ENCODE measurements at places on chromosomes 5 and 9.

- DNase-seq: no peak
These were observed 64.1 kb downstream of the SLCO4C1 start for GRCh38 chr5:102231693-102232619.

- DNase-seq: no peak
These were observed 4.3 kb upstream of the MRNIP start for GRCh38 chr5:179862891-179863290.

GRCh38 chr5:127919006-127919796, 164.4 kb upstream of the SLC12A2 start:
- DNase-seq: no peak

DNA sequence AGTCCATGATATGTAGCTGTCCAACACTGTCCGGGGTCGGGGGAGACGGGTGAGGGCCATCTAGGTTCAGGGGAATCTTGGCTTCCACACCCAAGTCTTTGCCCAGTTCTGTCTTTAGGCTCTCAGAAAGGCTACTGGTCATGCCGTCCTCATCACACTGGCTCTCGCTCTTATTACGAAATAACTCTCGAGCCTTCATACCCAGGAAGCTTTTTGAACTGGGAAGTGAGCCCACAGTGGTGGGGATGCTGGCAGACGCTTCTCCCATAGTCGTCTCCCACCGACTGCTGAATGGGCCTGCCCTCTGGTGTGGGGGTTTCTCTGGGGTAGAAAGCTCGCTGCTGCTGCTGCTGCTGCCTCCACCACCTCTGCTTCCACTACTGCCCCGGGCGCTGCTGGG, 17.6 kb downstream of the SPACA9 start:
- no peak for DNase-seq

GRCh38 chr9:137715321-137715720, 96.5 kb downstream of the EHMT1 start:
- no peak for DNase-seq

DNA sequence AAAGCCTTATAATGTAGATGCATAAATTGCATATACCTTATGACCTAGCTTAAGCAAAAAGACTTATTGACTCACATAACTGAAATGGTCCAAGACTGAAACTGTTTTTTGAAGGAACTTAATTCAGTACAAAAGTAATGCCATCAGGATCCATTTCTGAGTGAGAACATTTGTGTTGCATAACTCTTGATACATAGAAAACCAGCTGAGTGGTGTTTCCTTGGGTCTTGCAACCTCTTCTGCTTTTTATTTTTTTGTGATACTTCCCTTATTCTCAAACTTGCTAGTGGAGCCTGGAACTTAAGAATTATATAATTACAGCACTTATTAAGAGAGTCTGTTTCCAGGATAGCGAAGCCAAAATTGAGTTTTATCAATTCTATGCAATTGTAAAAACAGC, 272.0 kb downstream of the MAN2A1 start:
- DNase-seq: no peak

DNA sequence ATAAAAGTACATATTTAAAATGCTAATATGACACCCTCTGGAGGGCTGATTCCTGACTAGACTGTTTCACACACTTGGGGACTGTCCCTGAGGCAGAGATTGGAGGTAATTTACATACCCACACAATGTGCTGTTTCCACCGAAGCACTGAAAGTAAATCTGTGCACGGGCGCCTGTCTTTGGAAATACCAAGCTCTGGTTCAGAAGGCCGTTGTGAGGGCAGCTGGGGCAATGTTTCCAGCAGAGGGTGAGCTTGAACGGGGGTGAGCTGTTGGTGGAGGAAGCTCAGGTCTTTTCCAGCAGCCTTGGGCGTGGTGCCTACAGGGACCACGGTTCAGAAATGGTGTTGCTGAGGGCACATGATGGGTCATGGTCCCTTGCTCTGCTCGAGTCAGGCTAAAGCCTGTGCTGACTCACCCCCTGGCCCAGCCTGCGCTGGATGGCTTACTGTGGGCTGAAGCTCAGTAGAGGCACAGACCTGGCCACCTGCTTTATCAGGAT, 25.8 kb upstream of the HMCN2 start:
- DNase-seq: peak; percentile 8

- DNase-seq: no peak
These were observed 242.0 kb downstream of the KDM4C start for GRCh38 chr9:6999794-7000193.

DNA sequence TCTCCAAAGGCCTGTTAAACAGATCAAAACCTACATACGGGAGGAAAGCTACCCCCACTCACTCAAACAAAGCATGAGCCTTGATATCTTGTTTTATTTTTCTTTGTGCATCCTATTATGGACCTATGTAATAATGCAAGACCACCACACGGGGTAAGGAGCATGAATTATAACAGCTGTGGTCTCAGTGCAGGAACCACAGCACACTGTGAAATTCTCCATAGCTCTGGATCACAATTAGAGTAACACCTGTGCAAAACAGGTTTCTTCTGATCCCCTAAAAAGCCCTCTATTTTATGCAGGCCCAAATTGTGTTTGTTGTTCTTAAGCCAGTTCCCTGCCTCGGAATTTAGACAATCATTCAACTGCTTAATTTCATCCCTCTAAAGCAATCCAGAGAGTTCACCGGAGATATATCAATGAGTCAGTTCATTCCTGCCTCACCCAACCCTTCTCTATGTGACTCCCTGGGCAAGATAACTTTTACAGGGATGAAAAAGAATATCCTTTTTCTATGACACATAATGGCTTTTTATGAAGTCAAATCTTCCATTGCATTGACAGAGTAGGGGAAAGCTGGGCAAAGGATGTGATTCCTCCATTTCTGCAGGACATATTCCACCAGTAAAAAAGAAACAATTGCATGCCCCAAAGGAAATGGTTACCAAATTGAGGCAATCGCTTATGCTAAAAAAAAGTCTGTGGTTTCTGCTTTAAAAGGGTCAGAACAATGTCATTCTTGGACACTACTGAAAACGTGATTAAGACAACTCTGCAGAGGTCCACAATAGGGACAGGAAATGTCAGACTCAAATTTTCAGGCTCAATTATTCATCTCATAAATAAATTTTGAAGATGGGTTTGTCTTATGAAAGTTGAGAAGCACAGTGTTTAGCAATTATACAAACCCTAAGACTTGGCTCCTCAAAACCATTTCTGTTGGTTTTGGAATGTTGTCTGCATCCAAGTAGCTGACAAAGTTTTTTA, 41.6 kb upstream of the FST start:
- no peak for DNase-seq

GRCh38 chr5:14869233-14869632, 2.3 kb downstream of the ANKH start:
- no peak for DNase-seq

DNA sequence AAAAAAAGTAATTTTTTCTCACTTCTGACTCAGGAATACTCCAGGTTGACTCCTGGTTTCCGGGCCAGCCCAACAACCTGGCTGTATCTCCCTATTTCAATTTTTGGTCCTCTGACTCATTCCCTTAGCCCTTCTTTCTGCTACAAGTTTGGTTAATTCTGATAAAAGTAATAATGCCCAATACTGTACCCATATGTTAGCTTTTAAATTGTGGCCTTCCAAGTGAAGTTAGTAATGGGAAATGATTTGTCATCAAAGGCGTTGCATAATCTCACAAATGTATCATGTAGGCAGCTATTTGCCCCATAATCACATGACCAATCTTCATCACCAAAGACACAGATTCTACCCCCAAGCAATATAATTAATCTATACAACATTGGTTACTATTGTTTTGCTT, 31.1 kb upstream of the BNC2 start:
- no peak for DNase-seq

DNA sequence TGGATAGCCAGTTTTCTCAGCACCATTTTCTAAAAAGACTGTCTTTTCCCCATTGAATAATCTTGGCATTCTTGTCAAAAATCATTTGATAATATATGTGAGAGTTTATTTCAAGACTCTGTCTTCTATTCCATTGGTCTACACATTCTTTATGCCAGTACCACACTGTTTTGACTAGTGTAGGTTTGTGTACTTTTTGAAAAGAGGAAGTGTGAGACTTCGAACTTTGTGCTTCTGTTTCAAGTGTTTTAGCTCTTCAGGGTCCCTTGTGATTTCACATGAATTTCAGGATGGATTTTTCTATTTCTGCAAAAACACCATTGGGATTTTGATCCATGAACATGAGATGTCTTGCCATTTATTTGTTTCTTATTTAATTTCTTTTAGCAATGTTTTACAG, 78.5 kb upstream of the ALDH1A1 start:
- DNase-seq: no peak

GRCh38 chr5:39775797-39776365, 351.1 kb upstream of the DAB2 start:
- no peak for DNase-seq

- no peak for DNase-seq
These were observed 32.3 kb downstream of the TMEM167A start for GRCh38 chr5:83044926-83045325.

Measured in CD4-positive, alpha-beta T cell treated with Interleukin-10 for 1 hour (primary cell).